ENCODE measurements at places on chromosomes 2 and 18.

DNA sequence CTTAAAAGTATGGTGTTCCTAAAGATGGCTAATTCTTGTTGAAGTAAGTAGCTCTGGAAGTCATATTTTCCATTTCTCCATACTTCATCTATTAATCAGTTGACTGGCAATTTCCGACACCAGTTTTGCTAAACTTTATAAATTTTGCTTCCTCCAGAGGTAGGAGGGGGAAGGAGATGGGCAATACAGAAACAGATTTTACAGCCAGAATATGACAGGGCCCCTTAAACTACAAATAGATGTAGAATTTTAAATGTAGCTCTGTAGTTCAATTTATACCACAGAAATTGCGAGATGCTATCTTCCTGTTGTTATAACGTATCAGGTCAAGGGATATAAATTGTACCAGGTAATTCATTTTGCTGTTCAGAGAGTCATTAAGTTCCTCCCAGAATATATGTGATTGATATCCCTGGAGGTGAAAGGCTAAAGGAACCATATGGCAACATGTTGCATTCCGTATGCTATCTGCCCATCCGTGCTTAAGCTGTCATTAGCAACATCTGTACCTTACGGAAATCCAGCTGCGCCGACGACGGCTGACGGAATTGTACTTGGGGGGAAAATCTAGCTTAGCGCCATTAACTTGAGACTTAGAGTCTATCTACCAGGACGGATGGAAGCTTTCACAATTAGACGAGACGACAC, 8.4 kb upstream of the NR4A2 start:
- no peak for DNase-seq

DNA sequence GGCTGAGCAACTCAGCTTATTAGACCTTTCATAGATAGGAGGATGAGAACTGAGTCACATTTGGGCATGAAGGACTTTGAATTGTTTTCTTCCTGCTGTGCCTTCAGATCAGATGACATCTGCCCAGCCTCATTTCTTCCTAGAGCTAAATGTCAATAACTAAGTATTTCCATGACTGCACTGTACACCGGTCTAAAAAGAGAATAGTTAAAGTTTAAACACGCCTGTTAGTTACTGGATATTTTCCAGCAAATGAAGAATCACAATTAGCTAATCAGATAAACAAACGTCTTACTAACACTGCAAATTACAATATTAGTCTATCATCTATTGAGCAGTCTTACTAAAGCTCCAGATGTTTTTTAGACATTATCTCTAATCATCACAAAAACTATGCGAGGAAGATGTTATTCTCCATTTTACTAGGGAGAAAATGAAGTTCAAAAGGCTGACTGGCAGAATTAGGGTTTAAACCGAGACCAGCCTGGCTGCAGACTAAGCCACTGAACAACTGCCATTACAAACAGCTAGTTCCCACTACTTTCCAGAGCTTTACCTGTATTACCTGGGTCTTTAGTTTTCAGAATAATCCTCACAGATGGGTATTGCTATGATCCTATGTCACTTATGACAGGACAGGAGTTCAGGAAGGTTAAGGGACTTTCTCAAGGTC, 69.4 kb upstream of the ZNF397 start:
- no peak for DNase-seq

DNA sequence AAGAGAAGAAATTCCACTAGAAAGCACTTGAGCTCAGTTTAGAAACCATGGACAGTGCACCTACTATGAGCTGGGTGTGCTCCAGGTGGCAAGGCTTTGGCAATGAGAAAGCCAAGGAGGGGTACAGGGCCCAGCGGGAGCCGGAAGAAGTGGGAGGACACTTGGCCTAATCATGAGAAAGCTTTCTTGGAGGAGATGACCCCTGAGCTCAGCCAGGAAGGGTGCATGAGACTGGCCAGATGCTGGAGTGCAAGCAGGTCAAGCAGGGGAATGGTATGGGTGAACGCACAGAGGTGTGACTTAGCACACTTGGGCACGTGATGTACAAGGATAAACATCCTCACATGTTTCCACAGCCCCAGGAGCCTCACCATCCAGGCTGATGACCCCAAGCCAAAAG, 97.2 kb upstream of the GLI2 start:
- DNase-seq: no peak

DNA sequence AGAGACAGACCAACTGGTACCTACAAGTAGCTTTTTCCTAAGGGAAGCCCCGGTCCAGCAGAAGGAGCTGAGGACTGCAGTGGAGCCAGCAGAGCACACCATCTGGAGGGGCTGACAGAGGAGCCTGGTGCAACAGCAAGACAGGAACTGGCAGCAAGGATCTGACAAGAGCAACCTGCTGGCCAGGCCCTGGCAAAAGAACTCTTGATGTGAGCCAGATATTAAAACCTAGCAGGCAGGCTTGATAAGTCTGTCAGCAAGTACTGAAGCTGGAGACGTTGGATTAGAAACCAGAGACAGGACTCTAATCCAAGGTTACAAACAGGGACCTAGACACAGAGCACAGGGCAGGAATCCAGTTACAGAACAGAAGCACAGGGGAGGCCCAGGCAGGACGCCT, 260.7 kb upstream of the MGAT5 start:
- DNase-seq: no peak

- DNase-seq: no peak
These were observed 59.5 kb downstream of the DPYSL5 start for GRCh38 chr2:26907416-26907815.

- DNase-seq: no peak
These were observed 583.2 kb upstream of the ID2 start for GRCh38 chr2:8098476-8099266.

DNA sequence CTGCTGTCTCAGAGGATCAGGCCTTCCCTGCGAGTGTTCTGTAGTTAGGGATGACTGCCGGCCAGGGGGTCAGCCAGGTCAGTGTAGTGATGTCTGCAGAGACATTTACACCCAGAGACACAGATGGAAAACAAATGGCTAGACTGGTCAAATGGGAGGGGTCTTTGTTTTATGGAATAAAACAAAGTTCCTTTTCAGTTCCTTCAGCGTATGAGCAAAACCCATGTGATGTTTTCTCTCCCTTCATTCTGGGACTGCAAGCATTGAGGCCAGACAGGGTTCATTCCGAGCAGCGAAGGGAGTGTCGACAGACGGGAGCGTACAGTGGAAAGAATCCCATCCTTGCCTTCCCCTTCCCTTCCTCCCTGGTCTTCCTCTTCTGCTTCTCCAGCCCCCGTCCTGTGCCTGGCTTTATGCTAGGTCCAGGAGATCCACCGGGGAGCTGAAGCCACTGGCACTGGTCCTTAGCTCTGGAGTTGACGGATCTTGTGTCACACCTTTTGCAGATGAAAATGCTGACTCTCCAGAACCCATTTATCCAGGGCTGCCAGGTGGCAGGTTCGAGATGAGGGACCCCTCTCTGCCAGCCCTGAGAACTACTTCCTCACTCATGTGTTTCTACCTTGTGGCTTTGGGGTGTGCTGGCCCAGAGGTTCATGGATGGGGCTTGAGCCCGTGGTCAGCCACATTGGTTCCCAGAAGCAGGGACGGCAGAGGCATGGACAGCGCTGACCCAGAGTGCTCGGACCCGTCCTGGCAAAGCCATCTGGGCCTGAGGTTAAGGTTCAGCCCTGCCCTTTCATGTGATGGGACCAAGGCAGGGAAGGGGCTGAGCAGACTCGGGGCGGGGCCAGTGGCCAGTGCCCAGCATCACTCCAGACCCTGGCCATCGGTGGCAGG, 24.2 kb downstream of the ITGB1BP1 start:
- DNase-seq: no peak

GRCh38 chr2:109692013-109692743, 78.0 kb downstream of the SOWAHC start:
- DNase-seq: no peak

GRCh38 chr2:8893474-8893873, 56.1 kb upstream of the KIDINS220 start:
- no peak for DNase-seq

DNA sequence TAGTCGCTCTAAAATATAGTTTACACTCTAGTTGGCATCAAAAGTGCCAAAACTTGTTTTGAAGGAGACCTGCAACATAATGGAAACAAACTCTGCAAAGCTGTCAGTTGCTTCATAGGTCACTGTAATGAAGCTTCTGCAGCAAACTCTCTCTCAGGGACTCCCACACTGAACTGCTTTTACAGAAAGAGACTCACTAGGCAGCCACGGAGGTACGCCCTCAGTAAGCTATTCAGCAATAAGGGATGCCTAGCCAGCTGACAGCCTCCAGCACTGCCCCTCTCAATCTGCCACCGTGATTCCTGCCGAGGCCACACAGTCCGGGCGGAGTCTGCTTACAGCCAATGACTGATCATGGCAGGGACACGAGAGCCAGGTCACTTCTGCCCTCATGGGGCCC, 51.1 kb downstream of the COLEC12 start:
- DNase-seq: no peak

Data from stimulated activated CD8-positive, alpha-beta memory T cell treated with anti-CD3 and anti-CD28 coated beads, Interleukin-4, amount 100 ng/mL, for 4 hours (primary cell).